CD4-positive, alpha-beta memory T cell (primary cell): ENCODE measurements at places on chromosomes 3 and 15.

GRCh38 chr3:46909535-46910161 is 32.1 kb downstream of the PTH1R start:
- DNase-seq, result peak; percentile 70

DNA sequence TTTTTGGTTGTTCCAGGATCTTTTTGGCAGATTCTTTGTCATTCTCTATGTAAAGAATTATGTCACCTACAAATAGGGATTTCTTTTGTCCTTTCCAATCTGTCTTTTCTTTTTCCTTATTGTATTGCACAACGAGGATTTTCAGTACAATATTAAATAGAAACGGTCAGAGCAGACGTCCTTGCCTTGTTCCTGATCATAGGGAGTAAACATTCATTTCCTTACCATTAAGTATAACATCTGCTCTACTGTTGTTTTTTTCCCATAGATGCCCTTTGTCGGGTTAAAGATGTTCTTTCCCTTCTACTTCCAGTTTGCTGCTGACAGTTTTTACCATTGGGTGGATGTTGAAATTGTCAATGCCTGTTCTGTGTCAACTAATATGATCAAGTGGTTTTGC is 528.4 kb downstream of the OCA2 start:
- no peak for DNase-seq

GRCh38 chr15:45372041-45372995 is 6.0 kb downstream of the GATM start:
- no peak for DNase-seq

GRCh38 chr3:125318871-125319270 is 56.3 kb downstream of the ZNF148 start:
- no peak for DNase-seq

GRCh38 chr15:57626713-57627440 is 35.2 kb downstream of the MYZAP start:
- DNase-seq, result no peak

DNA sequence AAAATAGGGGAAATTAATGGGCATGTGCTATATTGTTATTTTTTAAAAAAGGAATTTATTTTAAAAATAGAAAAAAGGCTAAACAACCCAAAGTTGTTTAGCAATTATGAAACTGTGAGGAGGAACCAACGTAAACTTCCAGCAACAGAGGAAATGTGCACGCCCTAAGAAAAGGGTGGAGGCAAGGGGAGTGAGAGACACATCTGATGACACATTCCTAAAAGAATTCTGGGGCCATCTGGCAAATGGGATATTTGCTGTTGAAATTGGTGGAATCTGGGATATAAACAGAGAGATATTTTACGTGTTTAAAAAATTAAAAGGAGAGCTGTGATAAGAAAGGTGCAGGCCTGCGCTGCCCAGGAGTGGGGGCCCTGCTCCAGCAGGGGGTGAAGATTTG is 50.8 kb upstream of the MUC13 start:
- DNase-seq, result no peak

GRCh38 chr3:32430900-32431299 is 39.2 kb downstream of the CMTM7 start:
- peak; percentile 26 for DNase-seq

DNA sequence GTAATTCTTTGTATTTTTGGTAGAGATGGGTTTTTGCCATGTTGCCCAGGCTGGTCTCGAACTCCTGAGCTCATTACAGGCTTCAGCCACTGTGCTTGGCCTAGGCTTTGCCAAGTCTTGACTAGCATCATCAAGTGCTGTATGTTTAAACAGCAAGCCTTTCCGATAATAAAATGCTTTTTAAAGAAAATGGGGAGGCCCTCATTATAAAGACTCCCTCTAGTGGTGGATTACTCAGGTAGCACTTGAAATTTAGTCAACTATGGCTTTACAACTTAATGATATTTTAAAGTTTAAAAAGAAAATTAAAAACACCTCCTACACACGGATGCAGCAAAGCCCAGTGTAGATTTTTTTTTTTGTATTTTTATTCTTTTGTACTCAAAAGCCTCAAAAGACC is 213.6 kb downstream of the GAP43 start:
- peak; percentile 2 for DNase-seq

GRCh38 chr15:63892794-63893441 is 59.2 kb upstream of the HERC1 start:
- DNase-seq, result peak; percentile 77

- no peak for DNase-seq
Measured at GRCh38 chr15:61153291-61153690, 75.8 kb downstream of the RORA start.

GRCh38 chr3:37545479-37545878 is 316.2 kb upstream of the CTDSPL start:
- DNase-seq, result no peak

- no peak for DNase-seq
Measured at GRCh38 chr3:140699516-140700231, 21.8 kb downstream of the TRIM42 start.

DNA sequence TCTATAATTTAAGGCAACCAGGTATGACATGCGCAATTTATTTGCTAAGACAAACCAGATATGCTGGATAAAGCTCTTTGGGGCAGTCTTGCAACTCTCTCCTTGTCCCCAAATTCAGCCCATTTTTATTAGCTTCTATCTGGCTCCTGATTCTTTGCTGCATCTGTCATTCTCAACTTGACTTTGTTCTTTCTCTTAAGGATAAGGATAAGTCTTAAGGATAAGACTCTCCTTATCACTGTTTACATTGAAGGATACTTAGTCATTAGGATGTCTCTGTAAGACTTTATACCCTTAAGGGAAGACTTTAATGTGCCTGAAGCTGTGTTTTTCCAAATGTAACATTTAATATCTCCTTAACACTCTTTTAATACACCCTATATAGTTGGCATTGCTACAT is 49.2 kb downstream of the ALCAM start:
- no peak for DNase-seq

DNA sequence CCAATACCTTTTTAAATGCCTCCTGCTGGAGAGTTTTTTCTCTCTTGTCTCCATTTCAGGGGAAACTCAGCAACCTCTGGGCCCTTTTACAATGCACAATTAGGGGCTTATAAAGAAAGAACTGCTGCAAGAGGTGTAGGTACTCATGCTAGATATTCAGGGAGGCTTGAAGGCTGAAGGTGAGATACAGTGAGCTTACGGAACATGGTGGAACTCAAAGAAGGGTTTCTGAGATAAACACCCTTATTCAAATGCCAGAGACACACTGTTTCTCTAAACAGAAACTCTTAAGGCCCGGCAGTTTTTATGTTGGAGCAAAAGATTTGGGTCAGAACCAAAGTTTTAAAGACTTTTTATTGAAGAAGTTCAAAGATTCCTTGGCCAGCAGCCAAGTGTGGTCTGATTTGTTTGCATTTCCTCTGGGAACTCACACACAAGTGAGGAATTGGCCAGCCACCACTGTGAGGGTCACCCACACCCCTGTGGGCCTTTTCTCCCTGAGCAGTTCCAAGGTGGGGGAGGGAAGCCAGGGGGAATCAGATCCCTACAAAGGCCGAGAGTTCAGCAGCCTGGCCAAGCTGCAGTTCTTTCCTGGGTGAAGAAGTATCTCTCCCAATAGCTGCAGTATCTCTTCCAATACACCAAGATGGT is 47.8 kb downstream of the TNFAIP8L3 start:
- DNase-seq, result no peak

GRCh38 chr3:155441506-155441905 is 148.0 kb upstream of the STRIT1 start:
- DNase-seq, result no peak

DNA sequence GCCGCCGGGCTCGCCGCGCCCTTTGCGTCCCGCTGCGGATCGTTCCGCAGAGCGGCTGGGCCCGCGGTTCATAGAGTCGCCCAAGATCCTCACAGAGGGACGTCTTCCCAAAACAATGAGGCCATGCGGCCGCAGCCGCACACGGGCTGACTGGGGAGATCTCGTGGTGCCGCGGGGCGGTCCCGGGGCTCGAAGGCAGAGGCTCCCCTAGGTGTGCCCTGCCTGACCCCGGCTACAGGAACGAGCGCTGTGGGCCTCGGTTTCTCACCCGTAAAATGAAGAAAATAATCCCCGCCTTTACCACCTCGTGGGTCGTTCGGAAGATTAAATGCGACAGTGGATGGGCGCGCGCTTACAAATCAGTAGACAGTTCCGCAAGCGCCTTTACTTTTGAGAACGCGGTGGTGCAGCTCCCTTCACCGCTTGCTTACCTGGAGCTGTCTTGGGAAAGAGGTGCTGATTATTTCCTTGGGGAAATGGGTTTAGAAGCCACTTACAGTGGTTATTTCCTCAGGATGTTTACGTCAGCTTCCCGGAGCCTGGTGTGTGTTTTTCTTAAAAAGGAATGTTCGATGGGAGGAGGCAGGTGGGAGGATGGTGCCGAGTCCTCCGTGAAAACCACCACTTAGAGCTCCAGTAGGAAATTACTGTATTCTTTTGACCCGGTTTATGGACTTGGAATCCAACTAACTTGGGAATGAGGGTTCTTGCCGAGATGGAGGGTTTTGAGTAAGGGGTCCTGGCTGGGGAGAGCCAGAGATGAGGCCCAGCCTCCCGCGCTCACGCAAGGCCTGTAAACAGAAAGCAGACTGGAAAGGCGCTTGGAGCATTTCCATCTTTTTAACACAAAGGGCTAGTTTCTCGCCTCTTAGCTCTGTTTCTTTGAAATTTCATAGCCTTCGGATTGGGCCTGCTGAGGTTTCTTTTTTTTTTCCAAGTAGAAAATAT is 1.9 kb upstream of the MEX3B start:
- DNase-seq, result no peak

DNA sequence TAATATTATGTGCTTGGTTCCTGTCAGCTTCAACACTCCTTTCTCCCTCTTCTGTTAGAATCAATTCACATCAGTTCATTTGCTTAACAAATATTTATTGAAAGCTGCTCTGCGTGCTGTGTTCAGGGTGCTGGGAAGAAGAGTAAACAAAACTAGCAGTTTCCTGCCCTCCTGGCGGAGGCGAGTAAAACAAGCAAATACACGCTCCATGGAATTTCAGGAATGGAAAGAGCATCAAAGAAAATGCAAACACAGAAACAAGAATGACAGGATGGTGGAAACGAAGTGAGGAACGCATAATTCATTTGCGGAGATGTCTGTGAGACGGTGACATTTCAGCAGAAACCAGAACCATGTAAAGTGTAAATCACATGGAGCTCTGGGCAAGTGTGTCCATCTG is 49.4 kb upstream of the SPTSSB start:
- DNase-seq, result no peak

DNA sequence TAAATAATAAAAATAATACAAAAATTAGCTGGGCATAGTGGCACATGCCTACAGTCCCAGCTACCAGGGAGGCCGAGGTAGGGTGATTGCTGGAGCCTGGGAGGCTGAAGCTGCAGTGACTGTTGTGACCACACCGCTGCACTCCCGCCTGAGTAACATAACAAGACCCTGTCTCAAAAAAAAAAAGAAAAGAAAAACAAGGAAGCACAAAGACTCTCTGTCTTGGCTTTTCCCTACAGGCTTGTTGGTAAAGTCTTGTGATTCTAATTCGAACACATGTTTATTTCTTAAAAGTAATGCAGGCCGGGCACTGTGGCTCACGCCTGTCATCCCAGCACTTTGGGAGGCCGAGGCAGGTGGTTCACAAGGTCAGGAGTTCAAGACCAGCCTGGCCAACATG is 60.1 kb downstream of the CAPN3 start:
- DNase-seq, result no peak

- no peak for DNase-seq
Measured at GRCh38 chr3:32946973-32947788, 4.3 kb upstream of the CCR4 start.

- DNase-seq, result no peak
Measured at GRCh38 chr15:24901409-24901808, 53.4 kb upstream of the SNRPN start.

DNA sequence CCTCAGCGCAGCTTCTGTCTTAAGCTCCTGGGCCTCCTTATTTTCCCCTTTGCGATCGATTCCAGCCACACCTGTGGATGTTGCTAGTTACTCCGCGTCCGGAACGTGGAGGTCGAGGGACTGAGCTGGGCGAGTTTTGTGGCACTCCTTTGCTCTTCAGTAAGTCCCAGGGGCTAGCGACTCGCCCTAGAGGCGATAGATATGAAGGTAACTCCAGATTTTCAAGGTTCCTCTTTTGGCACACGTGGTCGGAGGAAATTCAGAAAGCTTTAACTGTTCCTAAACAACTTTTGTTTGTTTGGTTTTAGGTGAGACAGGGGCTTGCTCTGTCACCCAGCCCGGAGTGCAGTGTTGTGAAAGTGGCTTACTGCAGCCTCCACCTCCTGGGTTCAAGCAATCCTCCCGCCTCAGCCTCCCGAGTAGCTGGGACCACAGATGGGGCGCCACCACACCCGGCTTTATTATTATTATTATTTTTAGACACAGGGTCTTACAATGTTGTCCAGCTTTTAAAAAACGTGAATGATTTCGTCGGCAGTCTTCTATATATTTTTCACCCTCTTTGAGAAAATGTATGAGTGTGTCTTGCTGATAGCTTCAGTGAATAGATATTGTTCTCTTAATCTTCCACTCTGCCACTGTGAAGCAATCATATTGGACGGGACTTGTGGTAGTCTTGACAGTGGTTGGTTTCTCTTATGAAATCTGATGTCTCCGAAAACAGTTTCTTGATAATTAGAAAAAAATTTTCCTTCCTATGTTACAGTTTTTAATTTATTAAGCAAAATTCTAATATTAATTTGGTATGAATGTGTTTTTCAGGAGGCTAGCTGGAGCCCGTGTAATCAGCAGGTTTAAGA is 785 bp downstream of the MFSD1 start:
- no peak for DNase-seq

DNA sequence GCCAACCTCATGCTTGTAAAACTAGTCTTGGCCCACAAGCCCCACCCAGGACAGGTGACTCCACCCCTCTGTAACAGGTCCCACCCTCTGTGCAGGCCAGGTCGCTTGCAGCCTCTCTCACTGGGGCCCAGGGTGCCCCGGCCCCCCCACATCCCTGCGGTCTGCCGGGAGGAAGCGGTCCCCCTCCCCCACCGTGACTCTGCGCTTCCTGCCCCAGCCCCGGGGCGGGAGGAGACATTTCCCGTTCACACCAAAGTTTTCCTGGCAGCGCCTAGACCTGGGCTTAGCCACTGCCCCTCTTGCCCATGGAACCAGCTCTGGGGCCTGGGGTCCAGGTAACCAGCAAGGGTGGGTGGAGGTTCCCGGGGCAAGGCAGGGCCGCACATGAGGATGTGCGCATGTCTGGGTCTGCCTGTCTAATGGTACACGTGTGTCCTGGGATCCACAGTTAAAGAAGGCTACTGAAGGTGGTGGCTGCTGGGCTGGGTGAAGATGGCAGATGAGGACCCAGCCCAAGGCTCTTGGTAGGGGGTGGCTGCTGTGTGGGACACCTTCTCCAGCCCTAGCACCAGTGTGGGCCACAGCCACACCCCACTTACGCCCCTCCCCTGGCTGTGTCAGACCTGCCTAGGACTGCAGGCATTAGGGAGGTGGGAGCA is 8.4 kb downstream of the NBEAL2 start:
- peak; percentile 94 for DNase-seq
